ENCODE measurements at places on chromosomes 16 and 17.

- DNase-seq, result no peak
Observed at GRCh38 chr17:15946611-15947120, 1.7 kb downstream of the ADORA2B start.

- no peak for DNase-seq
Observed at GRCh38 chr17:61313461-61314326, 85.9 kb upstream of the TBX2 start.

GRCh38 chr16:31145398-31145990 is 4.4 kb downstream of the PRSS36 start:
- no peak for DNase-seq

DNA sequence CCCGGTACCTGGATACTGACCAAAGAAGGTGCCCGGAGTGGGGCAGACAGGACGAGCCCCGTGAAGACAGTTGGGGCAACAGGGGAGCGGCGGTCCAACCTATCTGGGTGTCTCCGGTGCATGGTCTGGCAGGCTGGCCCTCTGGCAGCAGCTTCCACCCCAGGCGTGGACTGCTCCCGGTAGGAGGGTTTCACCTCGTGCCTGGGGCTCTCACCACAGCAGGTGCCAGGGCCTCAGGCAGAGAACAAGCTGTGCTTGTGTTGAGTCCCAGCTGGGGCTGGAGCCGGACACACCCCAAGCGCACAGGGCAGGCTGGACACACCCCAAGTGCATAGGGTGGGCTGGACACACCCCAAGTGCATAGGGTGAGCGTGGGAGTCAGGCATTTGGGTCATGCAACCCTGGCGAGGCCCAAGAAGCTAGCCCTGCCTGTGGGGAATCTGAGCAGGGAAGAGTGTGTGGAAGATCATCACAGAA is 1.5 kb upstream of the FBXL16 start:
- DNase-seq, result no peak

- DNase-seq, result no peak
Observed at GRCh38 chr17:18379246-18380146, 1.9 kb downstream of the EVPLL start.

- no peak for DNase-seq
Observed at GRCh38 chr17:8821446-8822105, 22.4 kb upstream of the MFSD6L start.

DNA sequence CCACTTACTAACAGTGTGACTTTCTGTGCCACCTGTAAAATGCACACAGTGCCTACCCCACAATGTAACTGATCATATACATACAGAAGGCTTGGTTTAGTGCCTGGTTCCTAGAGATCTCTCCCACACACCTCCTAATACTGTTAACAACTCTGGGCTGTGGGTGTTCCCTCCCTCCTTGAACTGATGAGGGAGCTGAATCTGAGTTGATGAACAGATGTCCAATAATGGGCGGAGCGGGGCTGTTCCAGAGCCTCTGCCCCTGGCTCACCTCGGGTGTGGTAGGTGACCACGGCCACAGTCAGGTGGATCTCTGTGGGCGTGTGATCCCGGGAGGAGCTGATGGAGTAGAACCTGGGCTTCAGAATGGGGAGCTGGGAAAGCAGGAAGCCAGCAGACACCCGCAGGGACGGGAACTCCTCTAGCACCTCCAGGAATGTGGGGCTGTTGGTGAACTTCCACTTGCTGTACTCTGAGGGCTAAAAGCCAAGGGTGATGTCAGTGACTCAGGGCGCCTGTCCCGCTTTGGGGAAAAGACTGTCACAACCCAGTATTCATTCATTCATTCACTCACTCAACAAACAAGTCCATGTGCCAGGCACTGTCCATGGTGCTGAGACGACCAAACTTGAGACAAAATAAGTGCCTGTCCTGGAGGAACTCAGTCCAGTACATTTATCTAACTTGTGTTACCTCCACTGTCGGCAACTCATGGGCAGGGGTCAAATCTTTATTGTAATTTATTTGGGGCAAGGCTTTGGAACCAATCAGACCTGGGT is 37.6 kb downstream of the NOS2 start:
- no peak for DNase-seq

DNA sequence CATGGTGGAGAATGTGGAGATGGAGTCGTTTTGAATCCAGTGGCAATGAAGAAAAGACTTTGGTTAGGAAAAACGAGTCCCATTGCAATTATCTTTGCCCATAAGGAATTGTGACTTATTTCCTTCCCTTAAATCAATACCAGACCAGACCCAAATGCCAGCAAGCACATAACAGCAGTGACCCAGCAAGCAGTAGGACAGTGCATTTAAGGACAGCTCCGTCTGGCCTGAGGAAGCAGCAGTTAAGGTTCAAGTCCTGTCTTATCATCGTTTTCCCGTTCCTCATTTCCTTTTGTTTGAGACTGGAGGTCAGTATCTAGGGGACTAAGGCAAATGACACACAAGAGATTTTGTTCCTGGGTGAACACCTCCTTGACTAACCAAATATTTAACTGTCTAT is 74.6 kb upstream of the FAM20A start:
- DNase-seq, result no peak

GRCh38 chr17:32777436-32777835 is 99.5 kb downstream of the MYO1D start:
- DNase-seq, result no peak

DNA sequence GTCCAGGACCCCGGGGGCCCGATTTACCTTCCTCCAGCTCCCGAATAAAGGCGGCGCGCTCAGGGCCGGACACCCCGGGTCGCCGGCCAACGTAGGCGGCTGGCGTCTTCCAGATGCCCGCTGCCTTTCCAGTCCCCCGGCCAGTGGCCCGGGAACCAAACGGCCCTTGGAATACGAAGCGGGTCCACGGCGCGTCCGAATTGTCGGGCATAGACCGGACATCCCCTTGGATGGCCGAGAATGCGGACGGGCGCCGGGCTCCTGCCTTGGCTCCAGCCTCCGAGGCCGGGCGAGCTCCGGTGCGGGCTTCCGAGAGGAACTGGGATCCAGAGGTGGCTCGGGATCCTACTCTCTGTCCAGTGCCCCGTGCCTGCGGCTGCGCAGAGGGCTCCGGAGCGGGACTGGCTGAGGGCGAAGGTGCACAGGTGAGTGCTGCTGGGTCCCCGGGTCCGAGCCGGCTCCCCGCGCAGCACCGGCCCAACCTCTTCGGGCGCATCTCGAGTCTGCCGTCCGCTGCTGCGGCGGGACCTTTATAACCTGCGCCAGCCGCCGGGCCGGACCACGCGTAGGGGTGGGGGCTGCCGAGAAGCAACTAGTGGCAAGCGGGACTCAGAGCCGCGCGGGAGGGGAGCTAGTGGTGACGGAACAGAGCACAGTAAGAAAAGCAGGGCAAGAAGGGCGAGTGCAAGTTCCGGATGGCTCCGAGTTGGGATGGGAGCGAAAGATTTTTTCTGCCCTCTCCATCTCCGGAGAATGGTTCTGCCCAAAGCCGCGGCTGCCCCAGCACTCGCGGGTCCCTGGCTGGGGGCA is at the start of gene HAP1:
Gene HAP1, minus strand, starts transcription at position 505 of the 810 bp plus-strand sequence. Its CDS starts 9 bp downstream, at position 496.
- DNase-seq, result no peak

DNA sequence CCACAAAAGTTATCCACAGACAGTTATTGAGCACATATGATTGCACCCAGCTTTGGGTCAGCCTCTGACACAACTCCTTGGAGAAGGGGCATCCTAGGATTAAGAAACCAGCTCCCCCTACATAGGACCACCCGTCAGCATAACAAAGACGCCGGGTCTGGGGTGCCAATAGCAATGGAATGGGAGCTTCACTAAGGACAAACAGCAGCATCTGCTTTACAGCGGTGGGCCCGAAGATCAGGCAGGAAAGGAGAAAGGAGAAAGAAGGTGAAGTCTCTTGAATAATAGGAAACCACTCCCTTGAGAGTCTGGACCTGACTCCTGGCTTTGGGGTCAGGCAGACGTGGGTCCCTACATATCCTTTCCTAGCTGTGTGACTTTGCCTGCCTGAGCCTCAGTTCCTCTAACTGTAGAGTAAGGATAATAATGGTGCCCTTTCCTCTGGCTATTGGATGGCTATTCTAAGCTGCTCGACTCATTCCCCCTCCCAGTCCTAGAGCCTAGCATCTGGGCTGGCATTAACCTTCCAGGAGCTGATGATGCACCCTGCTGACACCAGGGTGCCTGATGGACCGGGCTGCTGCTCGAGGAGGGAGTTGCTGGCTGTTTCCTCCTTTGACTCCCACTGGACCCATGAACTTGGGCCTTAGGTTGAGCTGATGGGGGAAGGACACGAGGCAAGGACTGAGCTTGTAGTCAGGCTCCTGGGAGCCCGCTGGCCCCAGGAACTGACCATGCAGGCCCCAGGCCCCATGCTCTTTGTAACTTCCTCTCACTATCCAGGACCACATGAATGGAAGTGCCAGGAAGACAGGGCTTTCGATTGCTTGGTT is 94.2 kb downstream of the C16orf78 start:
- DNase-seq, result no peak

DNA sequence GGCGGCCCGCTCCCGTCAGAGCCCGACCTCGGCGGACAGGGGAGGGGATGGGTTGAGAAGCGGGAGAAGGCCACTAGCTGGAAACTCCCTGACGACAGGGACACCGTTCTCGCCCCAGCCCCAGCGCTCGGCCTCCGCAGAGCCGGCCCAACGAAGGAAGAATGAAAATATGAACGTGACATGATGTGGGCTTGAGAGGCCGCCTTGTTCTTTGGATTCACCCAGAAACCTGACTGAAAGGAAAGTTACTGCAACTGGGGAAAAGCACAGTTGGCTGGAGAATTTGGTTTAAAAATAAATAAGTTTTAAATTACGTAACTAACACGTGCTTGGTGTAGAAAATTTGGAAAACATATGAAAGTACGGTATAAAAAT is 21.1 kb downstream of the NPTX1 start:
- DNase-seq, result no peak

DNA sequence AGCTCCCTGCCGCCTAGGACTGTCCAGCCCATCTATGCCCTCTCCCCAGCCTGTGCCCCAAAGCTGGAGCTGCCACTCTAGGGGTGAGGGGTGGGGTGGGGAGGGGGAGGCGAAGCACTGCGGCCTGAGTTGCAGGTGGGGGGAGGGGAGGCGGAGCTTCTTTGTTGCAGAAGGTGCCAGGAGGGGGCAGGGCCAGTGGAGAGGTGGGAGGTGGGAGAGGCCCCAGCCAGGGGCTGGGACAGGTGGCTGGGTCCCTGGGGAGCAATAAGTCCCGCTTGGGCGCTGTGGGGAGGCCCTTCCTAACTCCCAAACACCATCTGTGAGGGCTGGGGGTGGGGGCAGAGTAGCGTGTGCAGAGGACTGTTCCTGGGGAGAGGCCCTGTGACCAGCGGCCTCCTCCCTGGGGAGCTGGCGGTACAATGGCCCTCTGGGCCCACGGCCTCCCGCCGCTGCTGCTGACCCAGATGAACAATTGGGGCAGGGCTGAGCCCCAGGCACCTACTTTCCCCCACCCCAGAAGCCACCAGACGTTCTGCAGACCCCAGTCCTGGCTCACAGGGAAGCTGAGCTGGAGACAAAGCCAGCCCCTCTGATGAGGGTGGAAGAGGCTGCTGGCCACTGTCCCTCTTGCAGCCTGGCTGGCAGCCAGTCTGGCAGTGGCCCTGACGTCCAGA is 2.2 kb upstream of the NTN3 start:
- no peak for DNase-seq

DNA sequence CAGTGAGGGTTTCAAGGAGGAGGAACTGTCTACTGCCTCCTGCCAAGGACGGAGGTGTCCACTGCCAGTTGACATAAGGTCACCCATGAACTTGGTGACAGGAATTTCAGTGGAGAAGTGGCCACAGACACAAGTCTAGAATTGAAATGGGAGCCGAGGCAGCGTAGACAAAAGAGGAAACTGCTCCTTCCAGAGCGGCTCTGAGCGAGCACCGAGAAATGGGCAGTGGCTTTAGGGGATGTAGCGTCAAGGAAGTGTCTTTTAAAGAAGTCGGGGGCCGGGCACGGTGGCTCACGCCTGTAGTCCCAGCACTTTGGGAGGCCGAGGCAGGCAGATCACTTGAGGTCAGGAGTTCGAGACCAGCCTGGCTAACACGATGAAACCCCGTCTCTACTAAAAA is 3.1 kb upstream of the SERPINF1 start:
- no peak for DNase-seq

DNA sequence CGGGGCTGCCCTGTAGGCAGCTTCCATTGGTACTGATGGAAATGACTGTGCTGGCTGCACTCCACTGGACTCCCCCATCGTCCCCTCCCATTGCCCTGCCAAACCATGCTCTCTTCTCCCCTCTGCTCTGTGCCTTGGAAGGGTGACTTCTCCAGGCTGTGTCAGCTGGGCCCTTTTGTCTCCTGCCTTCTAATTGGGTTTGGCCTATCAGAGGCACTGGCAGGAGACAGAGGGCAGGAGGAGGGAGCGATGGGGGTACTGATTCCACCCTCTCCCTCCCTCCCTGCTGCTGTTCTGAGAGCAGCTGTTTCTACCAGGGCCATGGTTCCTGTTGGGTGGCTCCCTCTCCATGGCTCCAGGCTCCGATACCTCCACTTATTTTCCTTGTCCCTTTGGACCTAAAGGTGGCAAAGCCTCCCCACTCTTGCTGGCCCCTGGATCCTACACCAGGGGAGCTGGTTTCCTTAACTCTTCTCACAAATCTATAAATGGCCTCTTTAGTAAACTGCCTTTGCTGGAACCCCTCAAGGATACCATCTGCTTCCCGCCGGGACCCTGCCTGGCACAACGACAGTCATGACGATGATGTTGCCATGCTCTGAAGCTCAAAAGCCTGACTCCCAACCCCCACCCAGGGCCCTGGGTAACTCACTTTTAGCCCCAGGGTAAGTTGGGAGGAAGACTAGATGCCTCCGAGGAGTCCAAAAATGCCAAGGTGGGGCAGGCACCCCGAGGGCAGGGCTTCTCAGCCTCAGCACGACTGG is 123.8 kb upstream of the RPL38 start:
- DNase-seq, result no peak

DNA sequence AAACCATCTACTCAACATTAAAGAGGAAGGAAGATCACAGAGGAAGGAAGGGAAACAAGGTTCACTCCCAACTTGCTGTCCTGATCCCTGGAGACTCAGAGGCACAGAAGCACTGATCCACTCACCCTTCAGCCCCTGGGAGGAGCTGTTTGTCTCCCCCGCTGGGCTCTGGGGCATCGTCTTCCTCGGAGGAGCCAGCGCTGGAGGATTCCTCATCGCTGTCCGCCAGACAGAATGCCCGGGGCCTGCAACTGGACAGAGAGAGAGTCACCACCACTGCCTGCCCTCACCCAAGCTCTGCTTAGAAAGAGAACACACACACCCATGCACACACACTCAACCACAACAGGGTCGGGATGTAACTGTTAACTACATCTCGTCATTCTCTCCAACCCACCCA is 24.8 kb upstream of the ERN1 start:
- DNase-seq, result no peak

- no peak for DNase-seq
Observed at GRCh38 chr17:72128039-72128438, 7.2 kb downstream of the SOX9 start.

GRCh38 chr16:73298562-73298961 is 250.6 kb upstream of the ZFHX3 start:
- no peak for DNase-seq

- DNase-seq, result peak; percentile 1
Observed at GRCh38 chr17:54900457-54901229, at the start of gene TOM1L1. TOM1L1 (plus strand) TSS chr17:54900852; CDS start chr17:54900866, 14 bp downstream.

DNA sequence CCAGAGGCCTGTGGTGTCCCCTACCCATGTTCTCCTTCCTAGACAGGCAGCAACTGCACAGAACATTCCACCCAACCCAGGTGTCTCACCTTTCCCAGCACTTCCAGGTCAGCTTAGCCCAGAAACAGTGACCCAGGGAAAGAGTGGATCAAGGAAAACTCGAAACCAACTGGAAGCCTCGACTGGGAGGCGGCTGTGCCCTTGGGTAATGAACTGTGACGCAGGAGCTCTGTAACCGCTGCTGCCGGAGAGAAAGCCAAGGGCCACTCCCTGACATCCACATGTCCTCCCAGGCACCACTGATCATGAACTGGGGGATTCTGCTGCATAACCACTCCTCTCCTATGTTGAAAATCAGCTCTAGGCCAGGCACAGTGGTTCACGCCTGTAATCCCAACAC is 34.4 kb downstream of the WDR59 start:
- DNase-seq, result no peak
